ENCODE measurements at places on chromosomes 5 and 9. TPM values are rescaled to one million over a fixed set of nuclear protein-coding genes. Genes with fewer than 3 reads are reported as not detected.

DNA sequence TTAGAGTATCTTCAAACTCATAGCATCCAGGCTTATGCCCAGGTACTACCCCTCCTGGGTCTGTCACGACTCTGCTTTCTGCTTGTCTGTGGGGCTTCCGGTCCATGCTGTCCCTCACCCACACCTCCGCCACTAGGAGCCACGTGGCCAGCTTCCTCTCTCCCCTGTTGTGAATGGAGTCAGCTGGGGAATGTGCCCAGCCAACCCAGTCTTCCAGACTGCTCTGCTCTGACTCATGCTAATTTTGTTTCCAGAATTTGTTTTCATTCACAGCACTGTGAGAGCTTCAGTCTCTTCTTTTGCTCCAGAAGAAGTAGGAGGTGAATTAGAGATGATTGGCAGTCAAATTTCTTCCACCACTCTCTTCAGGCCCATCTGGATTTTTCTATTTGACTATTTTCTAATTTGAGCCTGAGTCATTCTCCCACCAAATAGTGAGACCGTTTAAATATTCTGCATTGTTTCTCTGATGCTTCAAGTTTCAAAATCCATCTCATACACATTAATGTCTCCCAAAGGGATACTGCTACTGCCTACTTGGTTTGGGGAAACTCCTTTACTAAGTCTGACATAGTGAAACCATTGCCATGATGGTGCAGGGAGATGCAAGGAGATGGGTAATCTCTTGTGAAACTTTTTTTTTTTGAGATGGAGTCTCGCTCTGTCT is 424.1 kb upstream of the KIF2A start:
- no peak for DNase-seq

GRCh38 chr5:136025900-136026299 is 2.9 kb upstream of the TGFBI start:
- no peak for DNase-seq

DNA sequence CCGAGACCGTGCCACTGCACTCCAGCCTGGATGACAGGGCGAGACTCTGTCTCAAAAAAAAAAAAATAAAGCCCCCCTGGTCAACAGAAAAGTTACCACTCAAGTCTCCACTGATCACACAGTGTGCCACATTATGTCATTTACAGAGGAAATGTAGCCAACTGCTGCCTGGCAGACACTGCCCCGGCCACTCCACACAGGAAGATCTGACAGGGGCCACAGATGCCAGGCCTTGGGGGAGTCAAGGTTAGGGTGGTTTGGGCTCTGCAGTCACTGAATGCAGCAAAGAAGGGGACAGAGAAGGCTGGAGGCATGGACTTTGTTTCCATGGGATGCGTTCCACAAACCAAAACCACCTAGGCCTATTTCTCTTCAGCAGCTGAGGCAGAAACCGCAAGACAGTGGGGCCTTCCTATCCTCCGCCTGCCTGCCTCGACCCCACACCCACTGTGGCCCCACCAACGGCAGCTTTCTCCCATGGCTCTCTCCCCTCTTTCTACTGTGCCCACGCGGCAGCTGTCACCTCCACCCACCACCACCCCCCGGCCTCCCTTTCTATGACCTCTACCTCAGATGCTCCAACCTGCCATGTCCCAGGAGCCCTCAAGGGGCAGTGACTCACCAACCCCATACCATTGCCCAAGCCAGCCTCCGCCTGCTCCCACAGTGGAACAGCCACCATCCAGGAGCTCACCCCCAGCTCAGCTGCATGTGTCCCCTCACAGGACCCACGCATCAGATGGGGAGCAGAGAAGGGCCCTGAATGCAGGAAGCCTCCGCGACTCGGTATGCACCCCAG is 12.4 kb downstream of the IPPK start:
- peak; percentile 70 for DNase-seq

GRCh38 chr9:107387409-107387808 is 102.2 kb downstream of the KLF4 start:
- DNase-seq = no peak

GRCh38 chr9:113543982-113544303 is 80.4 kb downstream of the RGS3 start:
- DNase-seq = no peak

GRCh38 chr9:134271338-134272301 is 54.6 kb upstream of the RXRA start:
- DNase-seq = no peak

DNA sequence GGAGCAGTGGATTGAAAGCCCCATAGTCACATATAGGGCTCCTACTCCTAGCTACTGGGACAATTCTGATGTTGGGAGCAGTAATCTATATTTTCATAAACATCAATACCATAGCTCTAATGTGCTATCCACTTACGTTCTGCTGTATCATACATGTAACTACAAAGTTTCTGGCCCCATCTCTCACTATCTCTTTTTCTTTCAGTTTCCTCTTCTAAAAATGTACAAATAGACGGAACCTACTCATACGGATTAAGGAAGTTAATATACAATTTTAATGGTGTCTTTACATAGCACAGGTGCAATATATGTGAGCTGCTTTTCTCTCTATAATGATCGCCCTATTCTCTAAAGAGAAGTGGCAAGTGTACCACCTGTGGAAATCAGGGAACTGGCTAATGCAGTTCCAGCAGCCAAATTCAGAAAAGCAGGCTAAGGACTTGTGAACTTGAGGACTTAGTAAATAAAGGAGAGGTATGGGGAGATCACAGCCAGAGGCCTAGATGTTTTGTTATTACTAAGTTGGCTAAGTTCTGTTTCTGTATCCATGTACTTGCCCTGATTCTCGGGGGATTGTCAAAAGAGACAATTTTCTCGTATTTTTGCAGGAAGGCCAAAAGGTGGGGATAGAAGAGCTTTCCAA is 1021.9 kb downstream of the CDH12 start:
- no peak for DNase-seq

The FBP2 gene
- not detected for total RNA-seq

The P4HA2 gene
- 58.8 TPM for total RNA-seq

The S100Z gene
- total RNA-seq = 0.79 TPM

The PHAX gene
- 26.0 TPM for total RNA-seq

The TXNDC8 gene
- total RNA-seq = not detected
